Endothelial cell of coronary artery (primary cell): ENCODE measurements at places on chromosomes 12 and 14. TPM values are rescaled to one million over a fixed set of nuclear protein-coding genes. Genes with fewer than 3 reads are reported as not detected.

Gene TTC9
- total RNA-seq = under 0.01 TPM in 2 replicates

Gene SIX4
- total RNA-seq = 2.2 and 2.4 TPM in 2 replicates

Gene LMO3
- under 0.01 and 0.38 TPM in 2 replicates for total RNA-seq

Gene SCAF11
- 42.9 and 54.8 TPM in 2 replicates for total RNA-seq

Gene TSPAN11
- 0.09 and 1.5 TPM in 2 replicates for total RNA-seq

Gene HECTD4
- 15.6 and 25.5 TPM in 2 replicates for total RNA-seq

Gene CD27
- 0.09 TPM in 1 of 2 replicates, not detected in the other for total RNA-seq

Gene CACNA1C
- total RNA-seq = 0.09 TPM in 1 of 2 replicates, not detected in the other

Gene PRH2
- not detected in 2 replicates for total RNA-seq

Gene JAG2
- 96.3 and 97.8 TPM in 2 replicates for total RNA-seq

Gene MMP19
- total RNA-seq = 0.27 and 2.6 TPM in 2 replicates

Gene KRT75
- total RNA-seq = not detected in 2 replicates

Gene RNF212B
- not detected in 2 replicates for total RNA-seq

Gene SETD1B
- total RNA-seq = 1.9 and 2.7 TPM in 2 replicates

Gene AICDA
- not detected in 2 replicates for total RNA-seq

Gene GNB3
- total RNA-seq = 1.3 and 1.5 TPM in 2 replicates

Gene FANCM
- 8.9 and 11.3 TPM in 2 replicates for total RNA-seq

Gene BDKRB2
- under 0.01 TPM in 2 replicates for total RNA-seq

Gene SCN8A
- total RNA-seq = 5.7 and 16.6 TPM in 2 replicates

Gene HOXC6
- 0.66 TPM in 1 of 2 replicates, not detected in the other for total RNA-seq

Gene SYCP3
- 0.09 and 0.19 TPM in 2 replicates for total RNA-seq

Gene SYT1
- total RNA-seq = 1.7 TPM in 2 replicates

Gene COCH
- total RNA-seq = 0.09 and 0.56 TPM in 2 replicates

Gene MUCL1
- not detected in 2 replicates for total RNA-seq

Gene KLRC3
- total RNA-seq = not detected in 2 replicates

Gene TAS2R13
- 0.99 and 1.8 TPM in 2 replicates for total RNA-seq

Gene AMN
- total RNA-seq = 0.09 and 0.19 TPM in 2 replicates

Gene DRAM1
- total RNA-seq = 18.4 and 27.4 TPM in 2 replicates

Gene TMTC2
- 3.4 and 3.9 TPM in 2 replicates for total RNA-seq

Gene GPR84
- under 0.01 TPM in 1 of 2 replicates, not detected in the other for total RNA-seq

Gene GLTP
- 54.7 and 60.9 TPM in 2 replicates for total RNA-seq

Gene CLEC7A
- total RNA-seq = 0.09 and 0.18 TPM in 2 replicates

Gene SERPINA1
- total RNA-seq = not detected in 2 replicates

Gene P2RX2
- total RNA-seq = not detected in 2 replicates

Gene P3H3
- 57.4 and 81.5 TPM in 2 replicates for total RNA-seq

Gene NFATC4
- total RNA-seq = 14.8 and 25.8 TPM in 2 replicates

Gene SLC7A8
- total RNA-seq = 0.63 TPM in 1 of 2 replicates, not detected in the other

Gene ZDHHC22
- total RNA-seq = 0.09 TPM in 1 of 2 replicates, not detected in the other

Gene HCAR1
- total RNA-seq = under 0.01 TPM in 2 replicates

Gene ZNF740
- 13.7 and 14.9 TPM in 2 replicates for total RNA-seq

Gene KRT79
- 0.28 TPM in 1 of 2 replicates, not detected in the other for total RNA-seq

Gene GNG2
- total RNA-seq = 1.2 and 4.3 TPM in 2 replicates

Gene GOLGA3
- 91.4 and 123 TPM in 2 replicates for total RNA-seq

Gene SALL2
- total RNA-seq = 0.45 and 1.5 TPM in 2 replicates

Gene MIS18BP1
- 25.8 and 32.0 TPM in 2 replicates for total RNA-seq

Gene RPS6KA5
- total RNA-seq = 2.1 and 3.1 TPM in 2 replicates

Gene NOXRED1
- total RNA-seq = 0.09 TPM in 2 replicates

Gene PLA2G1B
- total RNA-seq = not detected in 2 replicates

Gene ATXN2
- total RNA-seq = 15.1 and 28.5 TPM in 2 replicates

Gene HOXC4
- total RNA-seq = not detected in 2 replicates

Gene PMEL
- total RNA-seq = 0.19 and 0.27 TPM in 2 replicates

Gene PLEKHD1
- total RNA-seq = under 0.01 TPM in 1 of 2 replicates, not detected in the other

Gene FOXG1
- under 0.01 TPM in 1 of 2 replicates, not detected in the other for total RNA-seq

Gene NTN4
- 92.9 and 390 TPM in 2 replicates for total RNA-seq

Gene KRT85
- total RNA-seq = not detected in 2 replicates

Gene C12orf54
- total RNA-seq = not detected in 2 replicates

Gene LUM
- 0.18 and 1.2 TPM in 2 replicates for total RNA-seq
